T-helper 2 cell treated with Interferon-gamma antibody and Interleukin-4, amounts not matched to agents 5 μg/mL and 100 μg/mL, for 36 hours (primary cell): ENCODE measurements at places on chromosomes 13 and 19.

- no peak for DNase-seq
Observed at GRCh38 chr19:2250766-2251105, 1.6 kb downstream of the AMH start.

- DNase-seq: no peak
Observed at GRCh38 chr13:107625648-107626047, 589.7 kb downstream of the LIG4 start.

DNA sequence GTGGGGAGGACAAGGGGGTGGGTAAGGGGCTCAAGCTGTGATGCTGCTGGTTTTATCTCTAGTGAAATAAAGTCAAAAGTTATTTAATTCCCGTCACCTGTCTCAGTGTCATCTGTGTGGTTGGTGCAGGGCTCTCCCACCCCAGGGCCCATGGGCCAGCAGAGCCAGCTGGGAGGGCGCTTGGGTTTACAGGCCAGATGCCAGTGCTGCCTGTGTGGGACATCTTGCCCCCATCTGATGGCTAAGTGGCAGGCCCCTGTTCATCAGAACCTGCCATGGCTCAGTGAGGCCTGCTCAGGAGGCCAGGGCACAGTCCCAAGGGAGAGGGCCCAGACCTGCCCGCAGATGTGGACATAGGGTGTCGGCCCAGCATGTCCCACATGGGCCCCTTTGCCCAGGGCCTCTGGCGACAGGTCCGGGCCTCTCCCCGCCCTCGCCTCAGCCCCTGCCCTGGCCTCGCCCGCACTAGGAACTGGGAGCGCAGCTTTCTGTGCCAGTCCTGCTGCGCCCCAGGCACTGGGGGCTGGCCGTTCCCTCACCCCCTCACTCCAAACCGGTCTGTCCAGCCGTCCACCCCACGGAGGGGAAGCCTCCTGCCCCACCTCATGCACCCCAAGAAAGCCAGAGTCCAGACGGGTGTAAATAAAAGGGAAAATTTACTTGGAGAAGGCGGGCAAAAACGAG is 5.3 kb downstream of the ZNF296 start:
- no peak for DNase-seq

DNA sequence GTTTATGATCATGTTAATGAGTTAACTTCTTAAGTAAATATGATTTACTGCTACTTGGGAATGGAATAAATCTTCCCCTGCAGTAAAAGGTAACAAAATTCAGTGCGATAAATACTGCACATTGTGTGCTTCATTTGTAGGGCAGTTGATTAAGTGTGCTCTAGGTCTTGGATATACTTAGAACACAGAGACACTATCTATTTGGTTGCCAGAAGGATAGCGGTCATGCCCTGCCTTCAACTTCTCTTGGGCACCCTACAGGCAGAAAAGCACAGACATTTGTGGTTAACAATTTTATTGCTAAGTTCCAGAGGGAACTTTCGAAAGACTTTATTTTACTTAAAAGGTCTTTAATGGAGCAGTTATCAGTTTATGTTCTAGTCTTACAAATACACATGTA is 605.8 kb downstream of the PCDH9 start:
- DNase-seq: no peak

DNA sequence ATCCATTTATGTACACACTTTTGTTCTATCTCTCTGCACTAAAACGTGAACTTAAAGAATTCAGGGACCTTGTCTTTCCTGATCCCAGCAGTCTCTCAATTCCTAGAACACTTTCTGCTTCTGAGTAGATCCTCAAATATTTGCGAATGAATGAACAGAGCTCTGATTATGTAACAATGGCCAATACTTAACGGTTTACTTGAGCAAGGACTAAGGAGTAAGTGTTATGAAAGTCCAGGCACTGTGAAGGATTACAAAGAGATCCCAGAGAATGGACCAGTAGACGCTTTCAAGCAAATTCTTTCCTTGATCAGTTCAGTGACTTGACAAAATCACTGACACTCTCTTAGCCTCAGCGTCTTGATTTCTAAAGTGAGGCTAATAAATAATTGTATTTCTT is 514.5 kb upstream of the KLHL1 start:
- DNase-seq: no peak

- DNase-seq: no peak
Observed at GRCh38 chr13:111202745-111203144, 87.6 kb downstream of the ARHGEF7 start.

DNA sequence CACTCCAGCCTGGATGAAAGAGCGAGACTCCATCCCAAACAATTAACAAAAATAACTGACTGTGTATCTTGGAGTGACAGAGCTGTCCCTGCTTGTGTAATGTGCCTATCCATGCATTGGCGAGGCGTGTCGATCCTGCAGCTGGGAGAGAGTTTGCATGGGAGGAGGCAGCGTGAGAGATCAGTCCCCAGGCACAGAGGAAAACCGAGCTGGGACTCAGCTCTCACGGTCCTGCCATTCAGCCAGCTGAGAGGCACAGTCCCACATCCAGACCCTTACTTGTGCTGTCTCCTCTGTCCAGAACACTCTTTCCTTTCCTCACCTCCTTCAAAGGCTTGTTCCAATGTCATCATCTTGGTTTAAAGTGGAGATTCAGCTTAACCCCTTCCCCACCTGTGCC is 11.9 kb upstream of the SULT2B1 start:
- DNase-seq: no peak

GRCh38 chr19:32570081-32570785 is 10.8 kb upstream of the PDCD5 start:
- peak; percentile 29 for DNase-seq

DNA sequence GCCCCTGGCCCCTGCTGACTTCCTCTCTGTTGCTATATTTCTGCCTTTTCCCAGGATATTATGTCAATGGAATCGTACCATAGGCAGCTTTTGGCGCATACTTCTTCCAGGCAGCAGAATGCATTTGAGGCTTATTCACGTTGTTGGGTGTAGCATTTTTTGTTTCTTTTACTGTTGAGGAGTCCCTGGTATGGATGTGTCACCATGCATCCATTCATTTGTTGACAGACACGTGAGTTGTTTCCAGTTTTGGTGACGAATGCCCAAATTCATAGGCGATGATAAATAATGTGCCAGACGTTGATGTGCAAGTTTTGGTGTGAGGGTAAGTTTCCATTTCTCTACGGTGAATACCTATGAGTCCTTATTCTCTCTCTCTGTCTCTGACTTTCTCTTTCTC is 5.0 kb downstream of the NFILZ start:
- DNase-seq: no peak

DNA sequence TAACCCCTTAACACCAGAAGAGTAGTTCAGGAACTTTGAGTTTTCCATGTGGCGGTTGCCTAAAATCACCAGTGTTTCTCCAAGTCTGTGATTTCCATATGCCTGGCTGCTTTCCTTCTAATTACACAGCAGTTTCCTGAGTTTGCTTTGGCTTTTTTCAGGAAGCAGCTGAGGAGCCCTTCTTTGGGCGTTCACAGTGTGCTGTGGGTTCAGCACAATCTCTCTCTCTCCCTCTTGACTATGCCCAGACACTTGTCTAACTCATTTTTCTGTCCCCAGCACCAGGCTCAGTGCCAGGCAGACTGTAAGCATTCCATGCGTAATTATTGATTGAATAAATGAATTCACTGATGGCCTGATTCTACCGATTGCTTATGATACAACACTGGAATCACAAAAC is 19.7 kb downstream of the SCEL start:
- no peak for DNase-seq

DNA sequence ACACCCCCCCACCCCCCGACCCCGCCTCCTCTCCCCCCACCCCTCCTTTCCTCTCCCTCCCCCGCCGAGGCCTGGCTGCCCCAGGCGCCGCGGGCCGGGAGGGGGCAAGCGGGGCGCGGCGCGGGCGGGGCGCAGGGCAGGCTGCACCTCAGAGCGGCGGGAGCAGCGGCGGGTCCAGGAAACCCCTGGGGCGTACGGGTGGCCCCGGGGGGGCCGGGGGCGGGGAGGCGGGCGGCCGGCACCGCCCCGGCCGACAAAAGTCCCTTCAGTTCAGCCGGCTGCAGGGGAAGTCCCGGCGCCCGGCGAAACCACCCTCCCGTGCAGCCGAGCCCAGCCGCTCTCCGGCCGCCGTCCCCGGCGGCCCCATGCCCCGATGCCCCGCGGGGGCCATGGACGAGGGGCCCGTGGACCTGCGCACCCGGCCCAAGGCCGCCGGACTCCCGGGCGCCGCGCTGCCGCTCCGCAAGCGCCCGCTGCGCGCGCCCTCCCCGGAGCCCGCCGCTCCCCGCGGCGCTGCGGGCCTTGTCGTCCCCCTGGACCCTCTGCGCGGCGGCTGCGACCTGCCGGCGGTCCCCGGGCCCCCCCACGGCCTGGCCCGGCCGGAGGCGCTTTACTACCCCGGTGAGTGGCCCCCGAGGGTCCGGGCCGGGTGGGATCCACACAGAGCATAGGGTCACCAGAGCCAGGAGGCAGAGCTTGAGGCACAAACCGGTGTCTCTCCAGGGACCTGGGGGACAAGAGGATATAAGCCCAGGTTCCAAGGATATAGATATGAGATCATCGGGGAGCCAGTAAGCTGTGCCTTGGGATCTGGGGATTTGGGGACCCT is at the start of gene BCL3:
BCL3 (plus strand) TSS at position 283 of the 829 bp plus-strand sequence; CDS start at position 366, 83 bp downstream.
- DNase-seq: peak; percentile 86

- DNase-seq: peak; percentile 88
Observed at GRCh38 chr19:1102407-1103131, 1.2 kb upstream of the GPX4 start.

DNA sequence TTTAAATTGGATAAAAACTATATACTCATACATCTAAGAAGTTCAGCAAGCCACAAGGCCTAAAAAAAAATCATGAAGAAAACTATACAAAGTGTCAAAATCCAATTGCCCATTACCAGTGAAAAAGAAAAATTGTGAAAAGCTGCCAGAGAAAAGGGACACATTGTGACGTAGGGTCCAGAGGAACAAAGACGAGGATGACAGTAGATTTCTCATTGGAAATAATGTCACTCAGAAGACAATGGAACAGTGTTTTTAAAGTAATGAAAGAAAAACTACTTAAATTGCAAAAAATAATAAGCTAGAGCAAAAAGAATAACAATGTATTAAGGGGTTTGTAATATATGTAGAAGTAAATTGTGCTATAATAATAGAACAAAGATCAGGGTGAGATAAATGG is 195.2 kb downstream of the EFNB2 start:
- no peak for DNase-seq

DNA sequence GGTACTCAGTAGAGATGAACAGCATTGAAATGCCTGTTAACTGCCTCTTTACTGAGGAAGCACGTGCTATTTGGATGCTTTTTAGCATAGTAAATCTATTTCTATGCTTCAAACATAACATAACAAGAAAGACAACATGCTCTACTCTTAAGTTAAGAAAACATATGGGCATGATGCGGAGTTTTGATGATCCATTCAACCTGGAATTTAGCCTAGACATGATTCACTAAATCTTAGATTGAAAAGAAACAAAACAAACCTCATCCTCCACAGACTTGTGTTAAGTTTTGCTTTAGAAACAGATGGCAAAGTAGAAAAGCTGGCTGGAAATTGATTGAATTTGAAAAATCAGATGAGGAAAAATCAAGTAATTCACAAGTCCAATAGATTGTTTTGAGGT is 593.8 kb downstream of the OLFM4 start:
- DNase-seq: no peak

DNA sequence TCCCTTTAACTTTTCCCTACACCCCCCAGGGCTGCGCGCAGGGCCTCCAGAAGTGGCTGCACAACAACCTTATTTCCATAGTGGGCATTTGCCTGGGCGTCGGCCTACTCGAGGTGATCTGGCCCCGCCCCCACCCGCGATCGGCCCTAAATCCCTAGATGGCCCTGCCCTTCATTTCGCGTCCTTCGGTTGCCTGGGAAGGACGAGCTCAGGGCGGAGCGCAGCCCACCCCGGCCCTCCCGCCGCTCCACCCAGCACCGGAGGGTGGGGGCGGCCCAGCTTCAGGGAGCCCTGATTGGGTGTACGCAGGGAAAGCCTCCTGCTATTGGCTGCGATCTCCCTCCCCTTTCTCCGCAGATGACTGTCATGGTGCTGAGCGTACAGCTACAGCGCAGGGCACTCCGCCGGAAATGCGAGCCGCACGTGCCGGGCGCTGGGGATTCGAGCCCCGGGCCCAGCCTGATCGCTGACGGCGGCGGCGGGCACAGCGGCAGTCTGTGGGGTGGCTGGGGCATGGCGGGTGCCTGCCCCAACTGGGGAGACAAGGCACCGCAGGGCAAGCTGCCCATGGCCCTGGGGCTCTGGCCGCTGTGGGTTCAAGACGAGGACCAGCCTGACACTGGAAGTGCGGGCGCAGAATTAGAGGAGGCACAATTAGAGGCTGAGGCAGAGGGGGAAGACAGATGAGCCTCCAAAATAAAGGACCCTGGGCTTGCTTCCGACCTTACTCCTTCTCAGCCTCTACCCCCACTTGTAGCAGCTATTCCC is 4.3 kb downstream of the CD37 start:
- no peak for DNase-seq

DNA sequence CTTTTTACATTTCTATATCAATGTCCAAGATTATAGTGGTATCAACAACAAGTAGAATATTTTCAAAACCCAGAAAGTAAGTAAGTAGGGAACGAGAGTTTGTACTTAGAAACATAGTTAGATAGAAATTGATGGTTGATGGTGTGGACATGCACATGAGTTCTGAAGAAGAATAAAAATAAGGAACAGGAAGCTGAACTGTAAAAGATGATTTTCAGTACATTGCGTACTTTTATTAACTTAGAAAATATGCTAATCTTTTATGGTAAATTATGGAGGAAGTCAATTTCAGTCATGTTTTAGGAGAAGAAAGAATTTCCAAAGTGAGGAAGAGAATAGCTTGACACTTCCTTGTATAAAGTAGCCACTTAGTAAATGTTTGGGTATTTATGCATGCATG is 12.3 kb upstream of the GPR18 start:
- DNase-seq: no peak

DNA sequence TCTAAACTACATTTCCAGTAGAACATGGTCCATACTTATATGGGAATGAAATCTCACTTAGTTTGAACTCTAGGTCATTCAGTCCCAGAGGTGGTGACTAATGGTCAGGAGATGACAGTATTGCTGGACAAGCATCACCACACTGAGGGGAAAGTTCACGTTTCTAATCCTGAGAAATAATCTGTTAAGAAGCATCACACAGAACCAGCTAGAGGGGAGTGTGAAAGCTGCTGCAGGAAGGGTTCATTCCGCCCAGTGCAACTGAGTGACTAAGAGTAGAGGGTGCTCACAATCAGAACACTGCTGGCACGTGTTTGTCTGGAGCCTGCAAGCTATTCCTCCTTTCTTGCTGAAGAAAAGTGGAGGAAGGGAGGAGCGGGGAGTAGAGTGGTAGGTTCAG is 2.7 kb downstream of the COL4A1 start:
- DNase-seq: no peak

- DNase-seq: no peak
Observed at GRCh38 chr13:53174545-53174944, 145.9 kb downstream of the OLFM4 start.
